ENCODE measurements at places on chromosomes 5 and 9.

DNA sequence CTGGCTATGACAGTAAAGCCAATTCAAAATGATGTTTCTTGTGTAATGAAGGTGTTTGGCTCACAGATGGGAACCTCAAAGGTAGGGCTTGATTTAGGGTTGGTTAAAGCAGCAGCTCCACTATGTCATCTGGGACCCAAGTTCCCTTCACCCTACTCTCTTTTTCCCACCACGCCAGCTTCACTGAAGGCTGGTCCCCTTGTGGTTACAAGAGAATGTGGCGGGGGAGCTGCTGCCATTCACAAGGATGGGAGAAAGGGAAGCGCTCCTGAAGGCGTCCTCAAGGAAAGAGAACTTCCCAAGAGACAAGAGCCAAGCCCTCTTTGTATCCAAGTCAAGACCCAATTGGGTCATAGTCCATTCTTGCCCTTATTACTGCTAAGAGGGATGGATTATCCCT, 72.7 kb downstream of the NTRK2 start:
- no peak for DNase-seq

GRCh38 chr9:113547501-113547900, 84.0 kb downstream of the RGS3 start:
- no peak for DNase-seq

- DNase-seq, result no peak
Observed at GRCh38 chr5:106957336-106957735, 713.4 kb downstream of the EFNA5 start.

DNA sequence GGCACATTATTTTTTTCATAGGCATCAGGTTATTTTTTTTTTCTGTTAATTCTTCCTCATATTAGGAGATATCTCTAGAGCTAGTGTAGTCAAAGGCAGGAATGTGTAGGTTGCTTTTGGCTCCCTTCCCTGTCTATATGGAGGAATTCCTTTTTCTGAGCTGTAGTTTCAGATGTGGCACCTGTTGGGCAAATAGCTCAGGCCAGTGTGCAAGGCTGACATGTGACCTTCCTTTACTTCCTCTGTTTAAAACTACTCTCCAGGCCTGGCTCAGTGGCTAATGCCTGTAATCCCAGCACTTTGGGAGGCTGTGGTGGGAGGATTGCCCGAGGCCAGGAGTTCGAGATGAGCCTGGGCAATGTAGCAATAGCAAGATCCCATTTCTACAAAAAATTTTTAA, 40.5 kb upstream of the KIAA1958 start:
- no peak for DNase-seq

DNA sequence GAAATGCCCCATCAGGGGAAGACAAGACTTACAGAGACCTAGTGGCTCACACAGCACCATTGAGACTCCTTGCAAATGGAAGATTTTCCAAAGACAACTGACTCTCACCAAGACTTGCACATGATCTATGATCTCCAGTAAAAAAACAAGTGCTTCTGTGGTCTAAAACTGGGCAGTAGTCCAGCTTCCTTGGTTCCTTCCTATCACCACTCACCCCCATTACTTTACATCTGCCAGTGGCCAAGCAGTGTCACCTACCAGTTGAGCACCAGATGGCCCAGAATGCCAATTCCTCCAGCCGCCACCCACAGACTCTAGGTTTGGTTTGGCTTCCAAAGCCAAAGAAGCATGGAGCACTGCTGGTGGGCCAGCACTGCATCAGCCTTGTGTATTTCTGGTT, 47.7 kb downstream of the SH3TC2 start:
- no peak for DNase-seq

- no peak for DNase-seq
Observed at GRCh38 chr9:89036891-89037290, 45.6 kb downstream of the S1PR3 start.

DNA sequence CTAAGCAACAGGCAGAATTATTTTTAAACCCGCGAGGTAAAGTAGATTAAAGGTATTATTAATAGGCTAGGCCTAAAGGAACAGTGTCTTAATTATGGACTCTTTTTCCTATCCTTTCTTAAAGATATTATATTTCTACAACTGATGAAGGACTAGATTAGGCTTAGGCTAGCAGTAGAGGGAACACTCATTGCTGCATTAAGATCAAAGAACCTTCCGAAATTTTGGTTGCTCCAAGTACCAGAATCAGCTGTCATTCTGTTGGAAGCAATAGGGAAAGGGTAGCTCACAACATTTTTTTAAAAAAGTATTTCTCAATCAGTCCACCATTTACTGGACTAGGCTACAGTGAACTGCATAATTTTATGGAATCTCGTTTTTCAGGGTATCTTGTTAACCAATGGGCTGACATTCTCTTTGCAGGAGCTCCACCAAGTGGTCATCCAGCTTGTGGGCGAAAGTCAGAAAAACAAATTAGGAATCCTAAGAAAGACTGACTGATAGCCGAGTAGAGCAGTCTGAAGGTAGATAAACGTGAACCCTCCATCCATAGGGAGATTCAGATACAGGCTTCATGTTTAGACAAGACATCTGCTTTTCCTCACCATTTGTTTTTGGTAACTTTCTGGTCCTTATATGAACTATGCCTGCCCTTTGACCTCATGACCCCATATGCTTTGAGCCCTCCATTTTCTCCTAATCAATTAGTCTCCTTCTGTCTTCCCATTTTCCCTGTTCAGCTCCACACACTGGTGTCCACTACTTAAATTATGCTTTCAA, 103.6 kb upstream of the CHD1 start:
- DNase-seq, result no peak

GRCh38 chr5:113480243-113480642, 8.0 kb downstream of the MCC start:
- no peak for DNase-seq

All from lower lobe of right lung (tissue), 2 donors.